ENCODE measurements at places on chromosomes 2 and 18.

DNA sequence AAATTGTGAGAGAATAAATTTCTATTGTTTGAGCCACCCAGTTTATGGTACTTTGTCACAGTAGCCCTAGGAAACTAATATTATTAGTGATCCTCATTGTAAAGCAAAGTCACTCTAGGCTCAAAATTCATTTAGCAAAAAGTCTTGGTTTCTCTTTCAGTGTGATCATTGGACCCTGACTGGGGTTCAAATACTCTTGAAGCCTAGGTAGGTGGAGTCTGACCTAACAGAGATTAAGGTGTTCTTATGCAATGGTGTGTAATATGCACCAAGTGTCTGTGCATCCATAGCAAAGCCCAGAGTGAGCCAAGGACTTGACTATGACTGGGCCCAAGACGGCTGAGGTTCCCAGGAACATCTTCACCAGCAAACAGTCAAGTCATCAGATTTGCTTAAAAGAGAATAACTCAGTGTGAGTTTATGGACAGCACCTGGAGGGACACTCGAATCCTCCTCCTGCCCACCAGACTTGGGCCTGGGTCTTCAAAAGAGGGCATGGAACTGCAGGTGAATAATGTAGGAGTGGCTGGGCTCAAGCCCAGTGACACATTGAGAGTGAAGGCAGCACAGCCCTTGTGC lies 51.1 kb upstream of the BCL11A start:
- DNase-seq = no peak

DNA sequence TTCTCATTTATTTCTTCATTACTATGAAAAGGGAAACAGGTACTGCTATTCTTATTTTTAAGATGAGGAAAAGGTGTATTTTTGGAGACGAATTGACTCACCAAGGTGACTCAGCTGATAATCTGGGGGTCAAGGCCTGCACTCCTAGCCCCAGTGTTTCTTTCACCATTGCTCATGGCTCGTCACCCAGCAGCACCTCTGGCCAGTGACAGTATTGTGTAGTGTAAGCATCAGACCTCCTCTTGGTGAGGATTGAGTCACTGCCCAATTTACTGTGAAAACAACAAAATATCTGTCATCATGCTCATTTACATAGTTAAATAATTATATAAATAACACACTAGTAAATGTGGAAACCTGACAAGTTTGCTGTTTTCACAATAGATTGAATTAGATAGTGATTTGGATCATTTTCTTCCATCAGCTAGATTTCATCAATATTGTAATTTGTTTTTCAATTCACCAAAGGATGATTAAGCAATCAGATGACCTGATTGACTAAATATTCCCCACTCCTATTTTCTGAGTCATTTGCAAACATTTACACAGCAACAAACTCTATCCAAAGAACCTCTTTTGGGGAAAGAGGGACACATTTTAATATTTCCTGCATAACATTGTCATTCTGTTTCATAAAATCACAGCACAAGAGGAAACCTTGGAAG lies 492.8 kb upstream of the RAB12 start:
- peak; percentile 70 for DNase-seq

DNA sequence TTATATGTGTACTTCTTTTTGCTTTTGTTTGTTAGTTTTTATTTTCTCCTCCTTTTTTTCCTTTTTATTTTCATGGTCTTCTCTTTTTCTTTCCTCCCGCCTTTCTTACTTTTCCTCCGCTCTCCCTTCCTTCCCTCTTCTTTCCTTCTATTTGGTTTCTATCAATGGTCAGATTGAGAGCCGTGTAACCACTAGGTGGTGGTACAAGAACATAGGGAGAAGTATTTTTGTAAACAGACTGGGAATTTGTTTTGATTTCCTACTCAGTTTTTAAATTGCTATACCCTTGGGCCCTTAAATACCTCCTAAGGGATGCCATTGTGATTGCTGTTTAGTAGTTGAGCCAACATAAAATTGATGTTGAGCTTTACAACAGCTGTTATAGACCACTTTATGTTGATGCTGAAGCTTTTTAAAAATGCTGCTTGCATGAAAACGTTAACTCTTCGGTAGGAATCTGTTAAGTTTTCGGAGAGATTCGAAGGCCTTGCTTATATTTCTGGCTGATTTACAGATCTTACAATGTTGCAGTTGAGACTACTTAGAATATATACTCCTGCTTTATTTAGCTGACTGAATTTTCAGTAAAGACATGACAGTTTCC lies 124.2 kb downstream of the UBE2E3 start:
- peak; percentile 67 for DNase-seq

DNA sequence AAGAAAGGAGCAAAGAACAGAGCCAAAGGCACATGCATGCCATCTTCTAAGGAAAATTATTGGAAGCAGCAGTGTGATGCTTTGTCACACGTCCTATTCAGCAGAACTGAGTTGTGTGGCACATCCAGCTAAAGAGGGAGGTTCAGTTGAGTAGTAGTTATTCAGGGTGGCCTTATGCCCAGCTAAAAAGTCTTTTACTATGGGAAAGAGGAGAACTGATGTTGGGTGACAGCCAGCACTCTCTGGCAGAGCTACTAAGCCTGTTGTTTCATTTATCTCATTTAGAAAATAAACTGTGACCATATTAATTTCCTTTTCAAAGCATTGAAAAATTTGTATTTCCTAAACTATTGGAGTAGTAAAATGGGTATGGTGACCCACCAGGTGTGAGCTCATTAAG lies 18.5 kb downstream of the ITGA6 start:
- DNase-seq = no peak

GRCh38 chr2:120654381-120655134 lies 81.1 kb upstream of the GLI2 start:
- no peak for DNase-seq

GRCh38 chr2:232854082-232854481 lies 16.0 kb upstream of the SNORC start:
- DNase-seq = peak; percentile 88

- no peak for DNase-seq
These were observed 13.9 kb downstream of the ZAP70 start for GRCh38 chr2:97727296-97727695.

DNA sequence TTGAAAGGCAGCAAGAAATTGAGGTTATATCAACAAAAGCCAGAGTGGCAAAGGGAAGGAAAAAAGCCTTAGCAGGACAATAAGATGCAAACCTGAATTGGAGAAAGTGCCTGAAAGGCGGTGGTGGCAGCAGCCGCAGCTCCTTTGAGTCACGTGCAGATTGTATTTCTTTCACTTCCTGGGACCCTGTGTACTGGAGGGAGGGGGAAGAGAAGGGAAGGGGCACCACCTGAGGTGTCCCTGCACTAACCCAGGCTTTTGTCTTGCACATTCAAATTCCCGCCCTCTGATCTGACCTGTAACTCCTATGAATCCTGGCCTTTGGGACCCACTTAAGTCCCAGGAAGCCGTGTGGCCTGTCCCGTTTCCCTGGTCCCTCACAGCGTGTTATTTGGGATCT lies 326.1 kb upstream of the SKOR2 start:
- no peak for DNase-seq

- no peak for DNase-seq
These were observed 69.6 kb upstream of the SCN1A start for GRCh38 chr2:166197446-166197845.

DNA sequence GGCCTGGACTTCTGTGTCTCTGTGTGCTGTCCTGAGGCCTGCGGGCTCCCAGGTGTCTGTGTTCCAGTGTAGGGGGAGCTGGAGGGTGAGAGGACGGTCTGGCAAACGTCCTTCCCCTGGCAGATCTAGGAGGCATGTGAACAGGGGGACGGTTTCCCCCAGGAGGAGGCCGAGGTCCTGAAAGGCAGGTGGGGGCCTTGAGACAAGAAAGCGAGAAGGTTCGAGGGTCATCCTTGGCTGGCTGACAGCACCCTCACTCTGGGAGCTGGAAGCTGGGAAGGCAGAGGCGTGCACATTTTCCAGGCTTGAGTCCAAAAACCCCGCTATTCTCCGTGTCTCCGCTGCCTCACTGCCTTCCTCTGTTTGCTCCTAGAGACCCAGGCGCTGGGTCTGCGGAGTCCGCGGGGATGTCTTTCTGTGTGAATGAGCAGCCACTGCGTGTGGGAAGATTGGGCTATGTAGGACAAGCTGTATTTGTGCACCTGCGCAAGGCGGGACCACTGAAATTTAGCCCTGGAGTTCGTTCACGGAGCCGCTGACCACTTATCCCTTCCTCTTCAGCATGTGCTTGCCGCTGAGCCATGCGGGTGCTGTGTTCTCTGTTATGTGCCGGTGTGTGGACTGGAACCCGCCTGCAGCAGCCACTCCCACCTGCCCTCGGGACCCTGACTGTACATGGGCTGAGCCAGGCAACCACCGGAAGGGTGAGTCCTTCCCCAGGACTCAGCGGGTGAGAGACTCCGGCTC lies 43.7 kb downstream of the TWIST2 start:
- no peak for DNase-seq

- DNase-seq = no peak
These were observed 17.3 kb downstream of the ADRA2B start for GRCh38 chr2:96098900-96099590.

- DNase-seq = no peak
These were observed 152.3 kb downstream of the ZBTB7C start for GRCh38 chr18:48256848-48257247.

DNA sequence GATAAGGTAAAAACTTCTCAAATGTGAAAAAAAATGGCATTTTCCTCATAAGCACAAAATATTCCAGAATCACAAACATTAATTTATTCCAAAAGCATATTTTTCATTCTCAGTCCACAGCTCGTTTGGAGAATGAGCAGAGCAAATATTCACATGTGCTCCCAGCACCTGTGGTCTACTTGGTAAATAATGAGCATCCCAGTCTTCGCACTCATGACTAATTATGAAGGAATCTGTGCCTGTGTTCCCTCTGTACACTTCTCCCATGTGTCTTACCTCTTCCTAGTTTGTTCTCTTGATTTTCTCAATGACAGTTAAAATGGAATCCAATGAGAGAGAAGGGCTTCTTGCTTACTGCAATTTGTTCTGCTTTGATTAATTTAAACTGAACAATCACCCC lies 671.0 kb upstream of the SOX11 start:
- no peak for DNase-seq

- no peak for DNase-seq
These were observed 69.5 kb downstream of the SESTD1 start for GRCh38 chr2:179195141-179195540.

GRCh38 chr18:58640428-58640805 lies 11.5 kb upstream of the ALPK2 start:
- DNase-seq = no peak

DNA sequence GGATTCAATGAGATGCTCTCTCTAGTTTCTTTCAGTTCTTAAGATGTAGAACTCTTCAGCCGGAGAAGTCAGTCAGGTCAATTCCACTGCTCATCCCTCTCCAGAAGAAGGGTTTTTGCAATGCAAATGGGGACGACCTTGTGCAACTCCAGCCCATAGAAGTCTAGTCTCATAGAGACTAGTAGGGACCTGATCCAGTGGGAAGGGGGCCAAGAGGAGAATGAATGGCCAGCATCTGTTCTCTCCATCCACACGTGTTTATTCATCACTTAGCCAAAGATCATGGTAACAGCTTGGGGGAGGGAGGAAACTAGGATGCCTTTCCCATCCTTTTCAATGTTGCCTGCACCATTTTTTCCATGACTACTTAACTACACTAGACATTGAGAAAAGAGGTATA lies 120.2 kb downstream of the LAMA3 start:
- no peak for DNase-seq

DNA sequence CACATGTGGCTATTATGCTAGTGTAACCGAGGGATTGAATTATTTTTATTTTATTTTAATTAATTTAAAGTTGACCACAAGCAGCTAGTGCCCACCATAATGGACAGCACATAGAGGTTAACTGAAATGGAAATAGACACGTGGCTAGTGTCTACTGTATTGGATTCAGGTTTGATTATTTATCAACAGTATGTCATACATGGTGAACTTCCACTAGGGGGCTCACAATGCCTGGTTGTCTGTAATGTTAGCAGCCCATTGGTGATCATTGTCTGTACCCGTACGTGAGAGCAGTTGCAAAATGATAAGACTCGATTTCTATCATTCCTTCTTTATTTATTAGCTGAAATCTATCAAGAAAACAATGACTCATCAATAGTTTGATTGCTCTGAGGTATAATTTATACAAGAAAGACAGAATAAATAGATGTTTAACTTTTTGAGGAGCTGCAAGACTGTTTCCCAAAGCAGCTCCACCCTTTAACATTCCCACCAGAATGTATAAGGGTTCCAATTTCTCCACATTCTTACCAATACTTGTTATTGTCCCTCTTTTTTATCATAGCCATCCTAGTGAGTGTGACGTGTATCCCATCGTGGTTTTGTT lies 76.5 kb downstream of the CYBRD1 start:
- peak; percentile 70 for DNase-seq

DNA sequence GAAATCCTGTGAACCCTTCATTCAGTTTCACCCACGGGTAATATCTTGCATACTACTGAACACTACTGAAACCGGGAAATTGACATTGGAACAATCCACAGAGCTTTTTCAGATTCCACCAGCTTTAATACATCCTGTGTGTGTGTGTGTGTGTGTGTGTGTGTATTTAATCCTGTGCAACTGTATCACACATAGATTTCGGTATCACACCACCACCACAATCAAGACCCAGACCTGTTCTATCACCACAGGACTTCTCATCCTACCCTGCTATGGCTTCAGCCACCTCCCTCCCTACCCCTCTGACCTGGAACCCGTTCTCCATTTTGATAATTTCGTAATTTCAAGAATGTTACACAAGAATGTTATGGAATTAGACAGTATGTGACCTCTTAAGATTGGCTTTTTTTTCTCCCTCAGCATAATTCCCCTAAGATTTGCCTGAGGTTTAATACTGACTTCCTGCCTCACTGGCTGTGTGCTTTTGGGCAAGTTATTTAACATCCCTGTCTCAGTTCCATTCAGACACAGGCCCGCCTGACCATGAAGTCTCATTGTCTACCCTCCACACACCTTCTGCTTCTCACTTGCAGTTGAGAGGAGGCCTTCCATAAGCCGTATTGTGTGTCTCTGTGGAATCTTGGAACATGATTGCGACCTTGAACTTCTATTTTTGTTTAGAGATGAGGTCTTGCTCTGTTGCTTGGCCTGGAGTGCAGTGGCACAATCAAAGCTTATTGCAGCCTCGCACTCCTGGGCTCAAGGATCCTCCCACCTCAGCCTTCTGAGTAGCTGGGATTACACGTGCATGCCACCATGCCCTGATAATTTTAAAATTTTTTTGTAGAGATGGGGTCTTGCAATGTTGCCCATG lies 14.4 kb upstream of the TMEM131 start:
- DNase-seq = peak; percentile 26

GRCh38 chr2:221478485-221478863 lies 93.6 kb downstream of the EPHA4 start:
- DNase-seq = no peak

DNA sequence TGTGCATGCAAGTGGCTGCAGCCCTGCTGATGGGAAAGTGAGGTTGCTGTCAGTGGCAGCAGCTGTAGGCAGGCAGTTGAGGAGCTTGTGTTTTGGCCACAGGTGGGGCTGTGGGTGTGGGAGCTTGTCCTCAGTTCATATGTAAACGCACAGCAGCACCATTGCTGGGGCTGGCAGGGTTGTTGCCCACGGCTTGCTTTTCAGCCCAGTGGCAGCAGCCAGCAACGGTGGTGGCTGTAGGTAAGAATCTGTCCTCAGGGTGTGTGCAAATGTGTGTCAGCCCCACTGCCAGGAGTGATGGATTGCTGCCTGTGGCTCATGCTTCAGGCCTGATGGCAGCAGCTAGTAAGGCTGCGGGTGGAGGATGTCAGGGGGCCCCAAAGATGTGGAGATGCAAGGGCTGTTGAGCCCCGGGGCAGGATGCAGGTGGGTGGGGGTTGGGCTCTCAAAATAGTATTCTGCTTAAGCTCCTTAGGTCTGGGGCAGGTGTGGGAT lies 141.3 kb upstream of the THUMPD2 start:
- no peak for DNase-seq
